ENCODE measurements at places on chromosomes 11 and 22.

DNA sequence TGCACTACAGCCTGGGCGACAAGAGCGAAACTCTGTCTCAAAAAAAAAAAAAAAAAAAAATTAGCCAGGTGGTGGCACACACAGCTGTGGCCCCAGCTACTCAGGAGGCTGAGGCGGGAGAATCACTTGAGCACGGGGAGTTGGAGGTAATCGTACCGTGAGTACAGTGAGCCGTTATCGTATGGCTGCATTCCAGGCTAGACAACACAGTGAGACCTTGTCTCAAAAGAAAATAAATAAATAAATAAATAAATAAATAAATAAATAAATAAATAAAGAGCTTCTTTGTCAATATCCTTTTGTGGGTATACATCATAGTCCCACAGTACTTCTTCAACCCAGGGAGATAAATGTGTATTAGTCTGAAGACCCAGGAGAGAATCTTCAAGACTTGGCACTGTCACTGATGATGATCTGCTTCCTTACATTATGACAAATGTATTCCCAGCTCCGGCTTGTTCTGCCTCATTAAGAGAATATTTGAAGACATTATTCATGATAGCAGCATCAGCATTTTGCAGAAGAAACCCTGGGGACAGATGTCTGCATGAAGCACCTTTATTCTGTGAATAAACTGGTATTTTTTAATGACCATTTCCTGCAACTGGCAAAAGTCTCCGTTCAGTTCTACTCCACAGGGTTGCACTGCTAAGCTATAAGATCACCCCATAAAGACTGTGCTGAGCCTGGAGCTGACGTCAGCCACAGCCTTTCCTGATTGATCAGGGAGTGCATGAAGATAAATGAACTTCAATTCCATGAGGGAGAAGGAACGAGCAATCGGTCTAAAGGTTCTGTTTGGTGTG lies 1.6 kb upstream of the ACY3 start:
- DNase-seq = no peak

DNA sequence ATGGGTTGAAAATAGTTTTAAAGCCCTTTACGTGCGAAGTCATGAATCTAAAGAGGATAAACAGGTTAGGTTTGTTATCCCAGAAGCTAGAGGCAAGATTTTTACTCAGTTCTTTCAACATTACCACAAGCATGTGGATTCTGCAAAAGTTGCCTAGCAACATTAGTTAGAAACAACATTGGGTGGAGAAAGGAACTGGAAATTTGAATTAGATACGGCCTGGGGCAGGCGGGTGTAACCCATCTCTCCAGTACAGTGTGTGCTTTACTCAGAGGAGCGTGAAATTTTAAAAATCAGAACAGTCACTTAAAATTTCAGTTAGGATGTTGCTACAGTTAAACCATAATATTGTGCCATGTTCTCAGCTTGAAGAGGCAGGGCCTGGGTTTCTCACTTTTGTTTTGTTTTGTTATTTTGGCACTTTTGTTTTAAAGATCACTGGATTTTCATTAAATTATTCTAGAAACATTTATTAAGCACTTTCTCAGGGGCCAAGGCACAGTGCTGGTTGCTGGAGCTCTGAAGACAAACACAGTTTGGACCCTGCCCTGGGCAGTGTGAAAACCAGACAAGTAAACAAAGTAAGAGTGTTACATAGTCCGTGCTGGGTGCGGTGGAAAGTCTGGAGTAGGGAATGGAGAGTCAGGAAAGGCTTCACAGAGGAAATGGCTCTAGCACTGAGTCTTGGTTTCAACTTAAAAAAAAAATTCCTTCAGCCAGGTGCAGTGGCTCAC lies 4.4 kb upstream of the WEE1 start:
- no peak for DNase-seq

DNA sequence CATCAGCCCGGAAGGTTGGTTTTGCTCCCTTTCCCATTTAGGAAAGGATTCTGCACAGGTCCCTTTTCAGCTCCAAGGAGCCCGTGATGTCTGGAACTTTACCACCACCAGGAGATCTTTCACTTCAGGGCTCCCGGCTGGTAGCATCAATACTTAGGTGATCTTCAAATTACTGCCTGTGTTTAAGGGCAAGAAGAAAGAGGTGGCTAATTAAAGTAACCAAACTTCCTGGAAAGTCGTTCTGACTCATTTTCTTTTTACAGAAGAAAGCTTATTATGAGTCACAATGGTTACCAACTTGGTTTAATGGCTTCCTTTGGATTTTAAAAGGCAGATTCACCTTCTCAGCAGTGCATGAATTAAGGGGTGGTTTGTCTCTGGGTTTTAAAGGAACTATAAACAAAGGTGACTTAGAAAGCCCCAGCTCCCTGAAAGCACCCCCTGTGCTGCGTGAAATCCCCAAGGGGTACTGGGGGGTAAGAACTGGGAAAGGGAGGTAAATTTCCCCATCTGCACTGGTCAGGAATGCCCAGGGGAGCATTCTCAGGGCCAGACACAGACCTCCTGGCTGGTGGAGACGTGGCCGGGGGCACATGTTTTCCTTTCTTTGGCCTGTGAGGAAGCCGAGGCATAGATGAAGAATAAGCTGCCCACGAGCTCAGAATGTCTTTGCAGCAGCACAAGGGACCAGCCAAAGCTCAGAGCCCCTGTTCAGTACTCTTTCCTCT lies 8.8 kb downstream of the POU2F3 start:
- no peak for DNase-seq

GRCh38 chr11:110530900-110531741 lies 101.4 kb downstream of the FDX1 start:
- no peak for DNase-seq

DNA sequence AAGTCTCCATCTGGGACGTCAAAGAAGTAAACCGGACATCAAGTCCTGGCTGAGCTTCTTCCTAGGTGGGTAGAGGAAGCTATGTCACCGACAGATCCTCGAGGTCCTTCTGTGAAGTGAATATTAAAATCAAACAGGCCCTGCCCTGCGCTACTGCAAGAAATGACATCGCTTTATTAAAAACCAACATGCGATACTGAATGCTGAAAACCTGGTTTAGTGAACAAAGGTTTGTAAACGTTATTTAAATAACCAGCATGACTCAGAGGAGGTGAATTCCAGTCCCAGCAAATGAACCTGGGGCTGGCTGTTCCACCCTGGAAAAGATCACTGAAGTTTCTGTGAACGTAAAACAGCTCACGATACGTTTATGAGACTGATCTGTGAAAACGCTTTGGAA lies 645 bp downstream of the RTCB start:
- DNase-seq = no peak

DNA sequence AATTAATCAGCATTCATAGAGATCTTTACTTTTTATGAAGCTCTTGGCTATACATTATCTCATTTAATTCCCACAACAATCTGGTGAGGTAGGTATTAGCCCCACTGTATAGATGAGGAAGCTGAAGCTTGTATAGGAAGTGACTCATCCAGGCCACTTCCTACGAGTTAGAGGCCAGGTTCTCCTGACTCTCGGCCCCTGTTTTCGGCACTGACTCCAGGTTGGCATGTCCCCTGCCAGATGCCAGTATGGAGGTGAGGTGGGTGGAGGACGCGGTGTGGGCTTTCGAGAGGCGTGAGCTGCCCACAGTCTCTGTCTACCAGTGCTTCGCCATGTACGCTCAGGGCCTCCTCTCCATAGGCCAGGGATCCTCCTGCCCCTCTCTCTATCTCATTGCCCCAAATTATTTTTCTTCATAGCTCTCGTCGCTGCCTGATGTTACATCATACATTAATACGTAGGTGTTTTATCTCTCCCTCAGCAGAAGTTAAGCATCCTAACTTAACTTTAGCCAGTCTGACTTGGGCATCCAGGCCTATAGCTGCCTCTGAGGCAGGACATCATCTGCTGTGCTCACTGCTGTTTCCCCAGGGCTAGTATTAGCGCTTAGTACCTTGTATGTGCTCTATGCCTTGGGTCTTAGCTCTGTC lies 9.0 kb downstream of the DGAT2 start:
- DNase-seq = no peak

- DNase-seq = no peak
Observed at GRCh38 chr22:37232140-37232998, 11.7 kb downstream of the RAC2 start.

DNA sequence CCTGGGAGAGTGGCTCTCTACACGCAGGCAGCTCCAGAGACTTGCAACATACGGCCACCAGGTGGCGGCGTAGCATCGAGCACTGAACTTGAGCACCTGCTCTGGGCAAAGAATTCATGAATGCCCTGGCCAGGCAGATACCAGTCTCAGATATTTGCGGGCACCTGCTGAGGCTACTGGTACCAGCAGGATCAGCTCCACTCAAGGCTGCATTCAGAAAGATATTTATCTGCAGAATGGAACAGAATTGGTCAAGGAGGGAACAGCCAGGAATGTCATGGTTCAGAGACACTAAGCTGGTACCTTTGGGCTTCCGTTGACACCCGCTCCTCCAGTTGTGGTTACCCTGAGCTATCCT lies 10.8 kb upstream of the CCDC86 start:
- DNase-seq = peak; percentile 17

Measured in hypothalamus (tissue), 51 donors.